ENCODE measurements at places on chromosomes 5 and 9. TPM values are rescaled to one million over a fixed set of nuclear protein-coding genes. Genes with fewer than 3 reads are reported as not detected.

The KIAA0825 gene
- total RNA-seq = 0.24 TPM

The CCDC192 gene
- total RNA-seq = not detected

The PCDHB12 gene
- not detected for total RNA-seq

The GPSM1 gene
- 9.0 TPM for total RNA-seq

The SLC46A2 gene
- total RNA-seq = not detected

The CMYA5 gene
- 0.07 TPM for total RNA-seq

DNA sequence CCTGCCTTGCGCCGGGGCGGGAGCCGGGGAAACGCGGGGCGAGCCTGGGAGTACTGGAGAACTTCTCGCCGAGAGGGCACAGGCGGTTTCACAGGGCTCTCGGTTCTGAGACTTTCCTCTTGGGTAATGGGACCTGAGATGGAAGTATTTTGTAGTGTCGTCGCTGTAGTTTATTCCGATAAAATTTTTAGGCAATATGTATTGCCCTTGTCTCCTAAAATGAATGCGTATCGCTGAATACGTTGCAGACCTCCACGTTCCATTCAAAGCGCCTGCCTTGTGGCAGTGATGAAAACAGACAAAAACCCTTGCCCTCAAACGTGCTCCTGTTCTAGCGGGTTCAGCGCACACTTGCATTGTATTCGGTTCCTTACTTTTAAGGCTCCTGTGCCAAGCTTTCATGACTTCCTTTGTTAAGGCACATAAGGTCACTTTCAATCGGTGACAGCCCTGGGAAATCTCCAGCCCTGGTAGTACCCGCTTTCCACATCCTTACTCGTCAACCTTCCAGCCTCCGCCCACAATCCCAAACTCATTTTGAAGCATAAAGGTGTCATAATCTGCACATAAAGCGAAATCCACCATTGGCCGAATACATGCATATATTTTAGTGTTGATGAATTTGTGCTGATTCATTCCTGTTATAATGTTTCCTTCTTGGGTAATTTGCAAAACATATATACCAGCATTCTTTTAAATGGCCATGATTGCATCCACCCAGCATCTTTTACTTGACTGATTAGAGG is 694 bp downstream of the RMI1 start:
- DNase-seq = peak; percentile 54

- DNase-seq = no peak
Measured at GRCh38 chr5:107359033-107359915, 311.5 kb downstream of the EFNA5 start.

- no peak for DNase-seq
Measured at GRCh38 chr9:82052081-82052480, 63.5 kb downstream of the SPATA31D1 start.

DNA sequence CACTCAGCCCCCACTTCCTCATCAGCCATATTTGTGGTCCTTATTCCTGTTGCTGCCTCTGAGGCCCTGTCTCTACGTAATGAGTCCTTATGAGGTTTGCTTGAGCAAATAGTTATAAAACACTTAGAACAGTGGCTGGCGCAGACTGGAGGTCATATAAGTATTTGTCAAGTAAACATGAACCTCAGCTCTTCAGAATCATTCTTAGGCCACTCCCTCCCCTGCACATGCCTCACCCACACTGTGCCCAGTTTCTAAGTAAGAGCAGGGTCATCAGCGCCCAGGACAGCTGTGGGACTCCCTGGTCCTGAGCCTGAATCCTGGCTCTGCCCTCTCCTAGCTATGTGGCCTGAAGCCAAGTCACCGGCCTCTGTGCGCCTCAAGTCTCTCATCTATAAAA is 4.0 kb downstream of the ST6GALNAC4 start:
- DNase-seq = no peak

GRCh38 chr9:92715488-92716231 is 45.7 kb upstream of the IPPK start:
- DNase-seq = no peak

DNA sequence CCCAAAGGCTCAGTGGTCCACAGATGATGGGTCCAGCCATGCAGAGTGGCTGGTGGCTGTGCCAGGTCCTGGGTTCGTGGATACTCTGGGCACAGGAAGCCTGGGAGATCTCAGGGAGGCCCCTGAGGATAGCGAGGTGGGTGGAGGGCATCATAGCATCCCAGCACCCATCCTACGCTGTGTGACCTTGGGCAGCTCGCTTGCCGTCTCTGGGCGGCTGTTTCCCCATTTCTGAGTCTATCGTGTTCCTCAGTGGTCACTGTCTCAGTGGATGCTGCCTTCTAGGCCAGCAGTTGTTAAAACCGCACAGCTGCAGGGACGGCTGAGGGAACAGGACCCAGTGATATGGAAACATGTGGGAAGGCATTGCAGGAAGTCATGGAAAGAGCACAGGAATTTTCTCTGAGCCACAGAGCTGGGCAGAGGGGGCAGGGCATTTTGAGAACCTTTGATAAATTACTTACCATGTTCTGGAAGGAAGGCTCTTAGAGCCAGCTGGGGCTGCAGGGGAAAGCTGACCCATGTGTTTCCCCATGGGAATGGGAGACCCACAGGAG is 86.4 kb upstream of the COL5A1 start:
- no peak for DNase-seq

DNA sequence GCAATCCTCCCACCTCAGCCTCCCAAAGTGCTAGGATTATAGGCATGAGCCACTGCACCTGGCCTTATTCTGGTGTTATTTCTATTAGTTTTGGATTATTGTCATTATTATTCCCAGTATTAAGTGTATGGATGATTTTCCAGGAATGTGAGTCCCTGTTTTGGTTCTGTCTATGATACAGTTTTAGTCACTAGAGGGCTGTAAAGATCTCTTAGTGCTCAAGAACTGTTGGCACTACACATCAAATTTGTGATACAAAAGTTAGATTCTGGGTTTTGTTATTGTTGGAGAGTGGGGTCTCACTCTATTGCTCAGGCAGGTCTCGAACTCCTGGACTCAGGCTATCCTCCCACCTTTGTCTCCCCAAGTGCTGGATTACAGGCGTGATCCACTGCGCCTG is 12.1 kb downstream of the CCL28 start:
- DNase-seq = no peak

DNA sequence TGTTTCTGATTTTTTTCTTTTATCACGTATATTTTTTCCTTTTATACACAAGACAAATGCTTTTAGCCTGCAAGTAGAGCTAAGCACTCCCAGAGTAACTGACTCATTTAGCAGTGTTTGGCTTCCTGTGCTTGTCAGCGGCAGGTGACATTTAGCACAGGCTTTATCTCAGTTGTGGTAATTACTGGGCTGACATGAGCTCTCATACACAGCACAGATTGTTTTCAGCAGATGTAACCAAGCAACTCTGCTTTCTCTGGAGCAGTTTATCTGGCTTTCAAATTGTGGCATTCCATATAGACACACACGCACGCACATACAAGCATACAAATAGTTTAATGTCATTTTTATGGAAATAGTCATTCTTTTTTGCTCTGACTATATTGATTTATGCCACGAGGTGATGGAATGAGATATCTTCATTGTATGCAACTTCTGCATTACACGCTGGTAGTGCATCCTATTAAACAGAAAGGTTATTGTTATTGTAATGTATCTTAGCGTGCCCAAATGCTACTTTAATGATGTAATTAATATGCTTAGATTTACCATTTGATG is 379.0 kb upstream of the GRAMD2B start:
- no peak for DNase-seq

- no peak for DNase-seq
Measured at GRCh38 chr5:95401626-95402025, 10.5 kb downstream of the FAM81B start.

DNA sequence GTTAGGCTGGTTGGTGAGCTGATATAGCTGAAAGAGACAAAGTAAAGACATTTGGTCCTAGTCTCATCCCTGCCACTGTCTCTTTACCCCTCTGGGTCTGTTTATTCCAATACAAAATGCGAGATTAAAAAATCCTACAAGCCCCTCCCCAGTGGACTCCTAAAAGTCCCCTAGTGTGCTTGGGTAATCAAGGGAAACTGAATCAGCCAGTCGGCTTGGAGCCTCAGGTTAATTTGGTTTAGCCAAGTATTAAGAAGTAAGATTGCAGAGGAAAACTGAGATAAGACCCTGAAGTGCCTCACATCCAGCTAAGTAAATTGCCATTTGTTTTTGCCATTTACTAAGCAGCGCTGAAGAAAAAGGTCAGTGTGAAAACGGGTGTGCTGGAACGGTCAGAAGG is 10.4 kb downstream of the NIM1K start:
- no peak for DNase-seq

DNA sequence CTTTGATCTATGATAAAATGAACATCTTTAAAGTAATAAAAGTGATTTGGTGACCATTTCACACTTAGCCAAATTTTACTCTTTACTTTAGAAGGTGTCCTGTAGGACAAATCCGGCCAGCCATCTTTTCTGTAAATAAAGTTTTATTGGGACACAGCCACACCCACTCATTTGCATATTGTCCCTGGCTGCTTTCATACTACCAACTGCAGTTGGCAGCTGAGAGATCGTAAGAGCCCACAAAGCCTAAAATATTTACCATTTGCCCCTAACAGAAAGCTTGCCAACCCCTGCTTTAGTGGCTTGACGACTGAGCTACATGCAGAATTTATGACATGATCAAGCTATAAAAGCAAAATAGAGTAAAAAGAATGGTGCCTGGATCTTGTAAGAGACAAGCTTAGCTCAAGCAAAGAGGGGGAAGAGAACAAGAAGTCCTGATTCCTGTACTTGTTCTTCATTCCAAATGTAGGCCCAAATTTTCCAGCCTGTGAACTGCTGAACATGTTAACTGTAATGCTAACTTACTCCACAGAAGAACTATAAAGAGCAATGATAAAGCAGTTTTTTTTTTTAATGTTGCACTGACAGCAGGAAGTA is 7.4 kb upstream of the FBXO10 start:
- DNase-seq = no peak

DNA sequence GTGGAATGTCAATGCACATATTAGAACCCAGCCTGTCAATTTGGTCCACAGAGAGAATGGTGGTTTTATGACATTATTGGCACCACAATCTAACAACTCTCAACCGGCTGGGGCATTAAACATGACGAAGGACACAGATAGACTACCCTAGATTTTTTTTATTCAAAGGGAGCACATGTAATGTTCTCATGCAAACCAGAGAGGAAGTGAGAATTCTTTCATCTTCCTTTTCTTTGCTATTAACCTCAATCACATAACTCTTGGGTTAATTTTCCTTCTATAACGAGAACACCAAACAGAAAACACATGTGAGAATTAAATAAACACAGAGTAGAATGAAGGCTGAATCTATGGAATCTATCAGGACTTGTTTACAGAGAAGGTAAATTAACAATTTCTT is 94.9 kb upstream of the TNC start:
- no peak for DNase-seq

DNA sequence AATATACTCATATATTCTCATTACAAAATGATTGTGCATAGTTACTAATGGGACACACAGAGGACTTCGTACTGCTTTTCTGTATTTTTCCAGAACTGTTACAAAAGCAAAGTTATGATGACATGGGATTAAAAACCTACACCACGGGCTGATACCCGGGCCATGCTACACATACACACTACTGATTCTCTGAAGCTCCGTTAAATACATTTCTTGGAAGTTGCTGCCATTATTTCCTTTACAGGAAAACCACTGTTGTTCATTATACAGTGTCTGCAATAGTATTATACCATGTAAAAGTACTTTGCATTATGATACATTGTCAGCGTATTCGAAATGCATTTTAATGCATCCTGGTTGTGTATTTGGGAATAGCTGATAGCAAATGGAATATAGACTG is 32.5 kb downstream of the EBF1 start:
- no peak for DNase-seq

DNA sequence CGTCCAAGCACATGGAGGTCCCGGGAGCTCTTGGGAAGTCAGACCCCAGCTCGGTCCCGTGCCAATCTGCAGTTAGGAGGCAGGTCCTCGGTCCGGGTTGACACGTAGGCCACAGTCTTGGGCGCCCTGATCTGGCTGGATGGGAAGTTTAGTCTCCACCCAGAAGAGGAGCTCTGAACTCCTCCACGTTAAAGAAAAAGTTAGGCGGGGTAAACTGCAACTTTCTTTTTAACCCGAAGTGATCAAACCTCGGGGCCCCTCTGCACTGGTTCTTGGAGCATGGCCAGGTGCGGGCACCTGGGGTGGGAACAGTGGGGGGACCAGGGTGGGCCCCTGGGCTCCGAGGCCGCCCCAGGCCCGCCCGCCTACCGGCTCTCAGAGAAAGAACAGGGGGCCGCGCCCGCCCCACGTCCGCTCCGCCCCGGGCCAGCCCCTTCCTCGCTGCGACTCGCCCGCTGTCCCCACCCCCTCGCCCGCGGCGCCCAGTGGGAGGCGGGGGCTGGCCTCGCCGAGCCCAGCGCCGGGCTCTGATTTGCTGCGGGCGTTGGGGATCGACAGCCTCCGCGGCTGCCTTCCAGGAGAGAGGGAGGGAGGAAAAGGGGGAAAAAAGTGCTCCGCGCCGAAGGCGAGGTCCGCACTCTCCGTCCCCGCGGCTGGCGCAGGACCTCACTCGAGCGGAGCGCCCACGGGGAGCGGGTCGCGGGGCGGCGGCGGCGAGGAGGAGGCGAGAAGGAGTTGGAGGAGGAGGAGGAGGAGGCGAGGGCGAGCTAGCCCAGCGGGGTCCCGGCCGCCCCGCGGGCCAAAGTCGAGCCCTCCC is at the start of gene COL5A1:
TSS of gene COL5A1 (plus strand) at position 631 of the 817 bp plus-strand sequence. CDS start 385 bp downstream, outside the sequence.
- DNase-seq = peak; percentile 37

DNA sequence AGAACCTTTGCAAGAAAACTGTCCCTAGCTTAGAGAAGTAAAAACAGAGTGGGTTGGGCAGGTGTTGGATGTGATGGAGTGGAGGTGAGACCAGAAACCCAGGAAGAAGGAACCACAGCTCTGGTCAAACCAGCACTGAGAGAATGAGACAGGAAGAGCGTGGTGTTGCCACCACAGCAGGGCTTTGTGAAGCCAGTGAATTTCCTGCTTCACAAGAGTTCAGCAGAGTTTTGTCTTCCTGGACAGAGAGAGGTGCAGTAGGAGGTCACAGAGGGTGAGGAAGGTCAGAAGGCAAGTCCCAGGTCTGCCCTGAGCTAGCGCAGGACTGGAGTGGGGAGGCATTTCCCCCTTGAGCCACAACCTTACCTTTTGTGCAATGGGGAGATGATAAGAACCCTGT is 2306.2 kb upstream of the ACO1 start:
- no peak for DNase-seq

GRCh38 chr9:79644601-79645000 is 72.8 kb downstream of the TLE4 start:
- DNase-seq = no peak

- DNase-seq = no peak
Measured at GRCh38 chr9:76490249-76490990, 31.4 kb downstream of the GCNT1 start.

DNA sequence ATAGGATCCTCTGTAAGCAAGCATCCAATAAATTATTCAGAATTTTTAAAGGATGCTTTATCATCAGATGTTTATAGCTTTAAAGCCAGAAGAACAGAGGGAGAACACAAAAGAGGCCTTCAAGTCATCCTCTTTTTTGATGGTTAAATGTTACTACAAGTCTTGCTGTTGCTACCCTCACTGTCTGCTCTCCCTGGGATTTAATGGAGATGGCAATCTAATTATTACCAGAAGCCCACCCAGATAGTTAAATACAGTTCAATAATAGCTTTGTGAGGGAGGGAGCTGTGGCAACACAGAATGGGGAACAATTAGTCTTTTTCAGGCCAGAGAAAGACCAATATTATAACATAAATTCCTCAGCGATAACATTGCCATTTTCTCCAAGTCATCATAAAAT is 87.0 kb upstream of the ACTBL2 start:
- DNase-seq = no peak

- no peak for DNase-seq
Measured at GRCh38 chr5:103450333-103451061, 112.1 kb downstream of the NUDT12 start.

Data from activated naive CD4-positive, alpha-beta T cell treated with anti-CD3 and anti-CD28 coated beads for 36 hours (primary cell).